ENCODE measurements at places on chromosomes 3 and 15.

DNA sequence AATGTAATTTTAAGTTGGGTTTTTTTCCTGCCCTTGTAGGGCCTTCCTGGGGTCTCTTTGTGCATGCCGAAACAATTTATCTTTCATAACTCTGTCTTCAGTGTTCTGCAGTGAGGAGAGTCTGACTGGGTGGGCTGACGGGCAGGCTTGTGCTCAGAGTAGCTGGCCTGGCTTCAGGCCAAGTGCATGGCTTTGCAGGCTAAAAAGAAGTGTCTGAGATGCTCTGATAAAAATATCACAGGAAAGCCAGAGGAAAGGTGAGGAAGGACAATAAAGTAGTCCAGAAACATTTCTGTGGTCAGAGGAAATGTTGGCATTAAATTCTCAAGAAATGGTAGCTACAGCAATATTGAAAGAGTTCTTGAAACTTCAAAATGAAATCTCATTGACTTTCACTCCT is 25.5 kb downstream of the ST3GAL6 start:
- DNase-seq = no peak

DNA sequence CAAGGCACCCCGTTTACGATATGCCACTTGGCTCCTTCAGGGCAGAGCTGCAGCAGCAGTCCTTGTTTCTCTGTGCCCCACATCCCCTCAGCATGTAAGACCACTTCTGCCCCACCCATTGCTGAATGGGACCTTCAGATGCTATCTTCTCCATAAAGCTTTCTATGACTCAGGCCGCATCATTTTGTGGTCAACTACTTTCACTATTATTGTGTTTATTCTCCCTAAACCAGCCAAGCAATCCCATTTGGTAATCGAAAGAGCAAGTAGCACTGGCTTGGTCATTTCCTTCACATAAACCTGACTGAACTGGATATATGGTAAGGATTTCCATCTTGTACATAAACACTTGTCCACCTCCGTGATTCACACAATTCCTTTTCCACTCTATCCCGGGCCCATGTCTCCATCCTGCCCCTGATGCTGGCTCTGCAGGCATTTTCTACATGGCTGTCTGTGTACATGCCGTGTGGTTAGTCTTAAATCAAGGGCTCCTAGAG is 25.7 kb downstream of the LIPC start:
- no peak for DNase-seq

- no peak for DNase-seq
Observed at GRCh38 chr3:196971094-196971698, 2.6 kb upstream of the PIGZ start.

DNA sequence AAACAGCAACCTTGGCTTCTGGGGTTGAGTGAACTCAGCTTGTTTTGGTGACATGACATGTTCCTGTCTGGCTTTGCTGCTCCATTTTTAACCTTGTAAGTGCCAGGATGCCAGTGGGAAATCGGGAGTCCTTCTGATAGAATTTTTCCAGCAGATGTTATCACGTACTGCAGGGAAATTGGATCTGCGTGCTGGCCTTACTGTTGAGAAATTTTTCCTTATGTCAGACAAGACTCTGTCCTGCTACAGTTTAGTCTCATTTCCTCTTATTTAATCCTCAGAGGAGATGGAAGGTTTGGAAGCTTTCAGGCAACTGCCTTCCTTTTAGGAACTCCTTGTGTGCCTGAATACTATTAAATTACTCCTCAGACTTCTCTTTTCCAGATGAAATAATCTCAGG is 80.6 kb downstream of the PGPEP1L start:
- DNase-seq = no peak

GRCh38 chr3:32009101-32009500 is 27.6 kb downstream of the ZNF860 start:
- DNase-seq = no peak

DNA sequence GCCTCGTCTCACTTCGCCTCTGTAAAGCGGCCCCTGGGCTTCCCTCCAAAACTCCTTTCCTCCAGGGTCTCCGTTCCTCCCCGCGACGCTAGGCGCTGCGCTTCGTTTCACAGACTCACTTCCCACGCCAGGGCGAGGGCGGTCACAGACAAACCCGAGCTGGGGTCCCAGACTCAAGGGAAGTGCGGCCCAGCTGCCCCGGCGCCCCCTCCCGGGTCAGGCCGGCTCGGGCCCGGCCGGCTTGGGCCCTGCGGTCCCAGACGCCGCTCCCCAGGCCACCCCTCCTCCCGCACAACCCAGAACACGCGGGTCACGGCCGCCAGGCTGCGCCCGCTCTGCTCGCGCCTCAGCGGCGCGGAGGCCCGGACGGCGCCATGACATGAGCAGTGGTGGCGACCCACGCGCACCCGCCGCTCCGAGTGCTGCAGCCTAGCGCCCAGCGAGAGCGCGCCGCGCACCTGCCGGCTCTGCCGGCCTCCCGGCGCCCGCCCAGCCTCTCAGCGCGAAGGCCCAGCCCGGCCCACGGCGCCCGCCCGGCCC is 547 bp downstream of the NUP210 start:
- DNase-seq = no peak

DNA sequence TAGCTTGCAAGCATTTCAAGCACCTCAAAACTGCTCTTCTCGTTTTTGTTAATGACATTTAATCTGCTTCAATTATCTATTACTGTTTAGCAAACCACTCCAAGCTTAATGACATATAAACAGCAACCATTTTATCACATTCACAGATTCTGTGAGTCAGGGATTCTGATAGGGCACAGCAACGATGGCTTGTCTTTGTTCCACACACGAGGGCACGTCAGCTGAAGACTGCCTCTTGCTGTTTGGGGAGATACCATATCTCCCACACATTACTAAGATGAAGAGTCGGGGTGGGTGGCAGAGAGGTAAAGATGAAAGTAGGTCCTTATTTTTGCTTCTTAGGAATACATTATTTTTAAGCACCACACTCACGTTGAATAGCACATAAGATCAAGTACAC is 19.3 kb downstream of the CPOX start:
- DNase-seq = no peak

DNA sequence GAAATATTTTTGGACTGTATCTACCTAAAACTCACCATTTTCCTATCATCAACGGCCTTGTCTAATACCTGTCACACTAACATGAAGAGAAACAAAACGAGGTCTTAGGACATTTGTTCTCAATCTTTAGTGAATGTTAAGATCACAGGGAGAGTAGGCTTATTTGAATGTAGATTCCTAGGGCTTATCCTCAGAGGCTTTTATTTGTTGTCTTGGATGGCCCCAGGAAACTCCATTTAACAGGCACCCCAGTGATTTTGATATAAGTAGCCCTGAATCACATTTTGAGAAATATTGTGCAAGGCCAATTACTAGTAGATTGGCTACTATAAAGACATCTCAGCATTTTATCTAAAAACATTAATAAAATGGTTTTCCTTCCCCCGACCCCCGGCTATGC is 367.4 kb downstream of the GAP43 start:
- DNase-seq = no peak

GRCh38 chr15:46312133-46312740 is 677.4 kb downstream of the SQOR start:
- peak; percentile 2 for DNase-seq

- DNase-seq = no peak
Observed at GRCh38 chr3:141236361-141236760, 4.7 kb downstream of the PXYLP1 start.

- DNase-seq = no peak
Observed at GRCh38 chr3:71438904-71439303, 144.6 kb downstream of the FOXP1 start.

GRCh38 chr3:156659260-156659659 is 15.1 kb upstream of the TIPARP start:
- no peak for DNase-seq

GRCh38 chr3:150237490-150237889 is 170.6 kb upstream of the TSC22D2 start:
- no peak for DNase-seq

DNA sequence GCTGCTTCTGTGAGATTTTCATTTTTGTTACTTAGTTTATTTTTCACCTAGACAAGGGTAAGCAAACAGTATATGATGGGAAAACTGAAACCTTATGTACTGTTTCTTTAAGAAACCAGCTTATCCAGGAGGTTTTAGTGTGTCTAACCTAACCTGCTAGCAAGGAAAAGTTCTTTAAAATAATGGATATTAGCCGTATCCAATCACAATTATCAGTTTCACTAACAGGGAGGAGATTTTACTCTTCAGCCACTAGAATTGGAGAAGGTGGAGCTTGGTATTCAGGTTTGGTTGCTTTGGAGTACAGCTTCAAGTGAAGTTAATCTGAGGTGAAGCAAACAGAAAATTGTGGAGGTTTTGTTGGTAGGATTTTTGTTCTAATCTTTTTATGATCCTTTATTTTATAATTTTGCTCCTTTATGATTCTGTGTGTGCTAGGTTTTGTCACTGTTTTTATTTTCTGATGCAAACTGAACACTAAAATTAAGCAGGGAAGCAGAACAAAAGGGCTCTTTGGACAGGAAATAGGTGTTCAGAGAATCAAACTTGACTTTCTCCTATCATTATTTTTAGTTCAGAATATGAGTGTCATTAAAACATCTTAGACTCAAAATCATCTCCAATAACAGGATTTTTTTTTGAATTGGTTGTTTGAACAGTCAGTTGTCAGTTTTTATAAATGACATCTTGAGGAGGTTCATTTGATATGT is 13.0 kb downstream of the ZFAND6 start:
- peak; percentile 62 for DNase-seq

DNA sequence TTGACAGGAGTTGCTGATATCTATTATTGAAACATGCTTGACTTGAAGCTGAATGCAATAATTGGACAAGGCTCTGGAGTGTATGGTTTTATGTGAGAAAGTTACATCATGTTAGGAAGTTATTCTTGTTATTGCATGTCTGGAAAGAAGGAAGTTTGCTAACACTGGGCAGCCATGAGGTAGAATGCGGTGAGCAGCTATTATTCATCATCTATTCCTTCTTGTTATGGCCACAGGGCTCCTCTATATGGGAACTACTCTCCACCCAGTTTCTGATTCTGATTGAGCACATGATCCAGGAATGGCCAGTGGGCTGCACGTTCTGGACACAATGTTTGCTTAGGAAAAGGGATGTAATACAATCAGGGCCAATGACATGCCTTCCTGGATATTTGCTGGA is 37.8 kb upstream of the SCN5A start:
- DNase-seq = no peak

- no peak for DNase-seq
Observed at GRCh38 chr3:195208183-195208582, 62.8 kb downstream of the XXYLT1 start.

DNA sequence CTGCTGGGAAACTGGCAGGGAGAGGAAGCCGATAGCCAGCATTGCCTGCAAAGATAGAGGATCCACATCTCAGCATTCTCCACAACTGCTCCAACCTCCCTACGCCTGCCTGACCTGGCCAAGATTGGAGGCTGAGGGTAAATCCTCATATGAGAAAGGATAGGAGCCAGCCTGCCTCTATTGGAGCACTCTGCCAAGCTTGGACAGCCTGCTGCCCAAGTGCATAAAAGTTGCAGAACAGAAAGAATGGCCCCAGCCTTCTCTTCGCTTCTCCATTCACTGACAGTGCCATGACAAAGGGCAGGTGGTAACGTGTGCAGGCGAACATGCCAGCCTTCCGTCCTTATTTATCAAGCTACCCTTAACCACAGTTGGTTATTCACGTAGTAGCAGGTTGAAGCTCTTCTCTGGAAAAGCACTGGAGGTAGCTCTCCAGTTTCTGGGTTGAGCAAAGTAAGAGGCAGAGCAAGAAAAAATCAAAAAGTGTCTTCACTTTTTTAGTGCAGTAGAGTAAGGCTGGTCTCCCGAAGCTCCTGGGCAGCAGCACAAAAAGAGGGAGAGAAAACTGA is 4.3 kb downstream of the BMF start:
- DNase-seq = no peak

DNA sequence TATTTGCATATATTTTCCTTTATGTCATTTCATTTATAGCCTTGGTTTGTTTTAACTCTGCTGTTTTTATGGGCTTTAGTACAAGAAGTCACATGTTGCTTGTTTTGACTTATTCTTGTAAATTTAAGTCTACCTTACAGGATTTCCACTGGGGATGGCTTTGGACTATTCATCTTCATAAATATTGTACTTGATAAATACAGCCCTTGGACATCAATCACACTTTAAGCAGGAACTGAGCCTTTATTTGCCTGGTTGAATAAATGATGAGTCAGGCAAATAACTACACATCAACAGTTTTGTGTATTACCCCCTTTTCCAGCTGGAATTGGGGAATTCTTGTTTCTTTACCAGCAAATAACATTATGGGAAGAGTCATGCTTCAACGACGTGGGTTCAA is 286.0 kb downstream of the CNTN3 start:
- no peak for DNase-seq

GRCh38 chr3:125386811-125387210 is 11.7 kb upstream of the ZNF148 start:
- no peak for DNase-seq

- no peak for DNase-seq
Observed at GRCh38 chr3:52137311-52137710, 16.9 kb downstream of the POC1A start.

DNA sequence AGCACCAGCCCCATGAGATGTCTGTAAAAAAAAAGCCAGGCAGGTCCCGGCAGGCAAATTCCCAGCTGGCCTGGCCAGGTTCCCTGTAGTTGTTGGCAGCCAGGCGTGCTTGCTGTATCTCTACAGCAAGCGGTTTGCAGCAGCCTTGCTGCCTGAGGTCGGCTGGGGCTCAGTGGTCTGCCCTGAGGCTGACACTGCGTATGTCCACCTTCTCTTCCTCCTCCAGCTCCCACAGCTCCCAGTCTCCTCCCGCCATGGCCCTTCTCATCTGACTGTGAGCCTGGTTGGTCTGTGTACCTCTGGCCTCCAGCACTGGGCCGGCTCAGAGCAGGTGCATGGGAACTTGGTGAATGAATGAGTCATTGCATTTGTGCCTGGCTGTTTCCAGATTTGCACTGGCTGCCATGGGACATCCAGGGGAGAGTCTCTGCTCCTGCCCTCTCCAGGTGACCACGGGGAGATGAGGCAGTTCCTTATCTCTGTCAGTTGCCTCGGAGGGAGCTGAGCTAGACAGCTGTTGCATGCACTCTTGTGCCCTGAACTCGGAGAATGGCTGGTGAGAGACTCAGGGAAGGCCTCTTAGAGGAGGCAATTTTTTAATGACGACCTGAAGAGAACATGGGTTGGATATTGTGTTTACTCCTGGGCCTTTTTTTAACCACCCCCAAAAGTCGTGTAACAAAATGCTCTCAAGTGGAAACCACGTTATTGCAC is 43.0 kb downstream of the SPSB4 start:
- DNase-seq = no peak

Measured in smooth muscle cell of the brain vasculature (primary cell).